ENCODE measurements at places on chromosomes 12 and 14. TPM values are rescaled to one million over a fixed set of nuclear protein-coding genes. Genes with fewer than 3 reads are reported as not detected.
A peak's percentile ranks its signal among the peaks of the same experiment; 100 is the strongest.

Gene DDX24
- 84.1 TPM for polyA plus RNA-seq

Gene BIN2
- polyA plus RNA-seq, result 2.2 TPM

Gene PACS2
- polyA plus RNA-seq, result 88.1 TPM

Gene TEX52
- polyA plus RNA-seq, result 1.2 TPM

DNA sequence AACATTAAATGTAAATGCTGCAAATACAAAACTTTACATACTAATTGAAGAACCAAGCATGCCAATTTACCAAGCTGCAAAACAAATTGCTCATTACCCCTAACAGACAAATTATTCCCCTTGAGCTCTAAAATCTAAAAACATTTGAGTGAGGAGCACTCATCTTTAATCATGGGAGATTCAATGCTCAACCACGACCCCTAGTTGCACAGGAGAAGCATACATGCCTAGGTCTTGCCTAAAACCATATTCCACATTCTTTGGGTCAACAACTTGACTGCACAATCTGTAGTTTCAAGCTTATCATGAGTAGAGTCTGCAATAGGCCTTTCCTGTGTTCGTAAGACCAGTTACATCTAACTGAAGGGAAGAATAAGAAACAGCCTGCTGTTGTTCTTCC is 69.7 kb downstream of the MGAT4C start:
- no peak for DNase-seq

- DNase-seq, result no peak
Measured at GRCh38 chr14:28303248-28303647, 463.3 kb upstream of the FOXG1 start.

DNA sequence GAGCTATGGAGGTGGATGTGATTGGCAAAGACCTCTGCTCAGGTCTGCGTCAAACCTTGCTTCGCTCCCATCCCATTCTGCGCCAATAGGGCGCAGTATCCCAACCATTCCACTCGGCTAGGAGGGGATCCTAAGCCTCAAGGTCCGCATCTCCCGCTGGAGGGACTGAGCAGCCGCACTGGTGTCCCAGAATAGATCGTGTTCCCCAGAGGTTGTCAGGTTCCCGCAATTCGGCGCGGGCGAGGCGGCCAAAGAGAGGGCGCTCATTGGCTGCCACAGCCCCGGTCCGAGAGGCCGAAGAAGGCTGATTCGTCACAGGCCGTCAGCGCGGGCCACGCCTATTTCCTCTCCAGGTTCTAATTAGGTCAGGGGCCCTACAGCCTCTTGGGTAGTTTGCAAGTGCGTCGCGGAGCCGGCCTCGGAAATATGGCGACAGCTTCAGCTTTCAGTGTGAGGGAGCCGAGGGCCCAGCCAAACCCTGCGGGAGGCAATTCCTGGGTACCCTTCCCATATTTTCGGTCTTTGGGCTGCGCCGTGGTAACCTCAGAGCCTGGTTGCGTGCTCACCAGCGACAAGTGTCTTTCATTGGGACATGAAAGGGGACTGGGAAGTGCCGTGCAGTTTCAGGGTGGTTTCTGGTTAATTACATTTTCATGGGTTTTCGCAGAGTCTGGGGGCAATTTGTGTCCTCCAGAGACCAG is 5.0 kb downstream of the OR10AD1 start:
- DNase-seq, result peak; percentile 71

- DNase-seq, result no peak
Measured at GRCh38 chr12:59559696-59560095, 36.1 kb upstream of the SLC16A7 start.

GRCh38 chr12:92363295-92364146 is 217.9 kb upstream of the BTG1 start:
- peak; percentile 43 for DNase-seq

- DNase-seq, result no peak
Measured at GRCh38 chr14:74538411-74539391, 45.1 kb downstream of the ISCA2 start.
